Stimulated activated CD4-positive, alpha-beta T cell treated with anti-CD3 and anti-CD28 coated beads, Interleukin-1b, Interleukin-23, amount 100 ng/mL, for 1 hour (primary cell): ENCODE measurements at places on chromosomes 7 and 10.

GRCh38 chr7:141649137-141649864 lies 52.7 kb downstream of the DENND11 start:
- no peak for DNase-seq

- DNase-seq: no peak
Measured at GRCh38 chr10:17076626-17077345, 52.8 kb downstream of the CUBN start.

DNA sequence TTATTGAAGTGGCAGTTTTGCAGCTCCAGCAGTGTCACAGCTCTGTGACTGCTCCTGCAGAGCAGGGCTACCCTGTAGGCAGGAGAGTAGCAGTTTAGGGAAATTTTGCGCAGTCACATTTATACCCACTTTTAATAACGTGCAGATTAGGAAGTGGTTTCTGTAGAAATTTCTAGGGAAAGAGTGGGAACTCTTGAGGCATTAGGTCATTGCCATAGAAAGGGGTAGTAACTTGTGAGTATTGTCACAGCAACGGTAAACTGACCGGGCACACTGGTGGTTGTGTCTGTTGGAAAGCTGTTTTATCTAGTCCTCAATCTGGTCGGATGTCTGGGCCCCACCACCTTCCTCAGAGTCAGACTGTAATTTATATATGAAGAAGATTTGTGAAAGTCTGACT lies 51.9 kb downstream of the CDC14C start:
- DNase-seq: no peak

GRCh38 chr7:134327896-134328295 lies 11.2 kb upstream of the SLC35B4 start:
- no peak for DNase-seq

GRCh38 chr10:96414303-96414702 lies 55.5 kb upstream of the OPALIN start:
- DNase-seq: no peak

DNA sequence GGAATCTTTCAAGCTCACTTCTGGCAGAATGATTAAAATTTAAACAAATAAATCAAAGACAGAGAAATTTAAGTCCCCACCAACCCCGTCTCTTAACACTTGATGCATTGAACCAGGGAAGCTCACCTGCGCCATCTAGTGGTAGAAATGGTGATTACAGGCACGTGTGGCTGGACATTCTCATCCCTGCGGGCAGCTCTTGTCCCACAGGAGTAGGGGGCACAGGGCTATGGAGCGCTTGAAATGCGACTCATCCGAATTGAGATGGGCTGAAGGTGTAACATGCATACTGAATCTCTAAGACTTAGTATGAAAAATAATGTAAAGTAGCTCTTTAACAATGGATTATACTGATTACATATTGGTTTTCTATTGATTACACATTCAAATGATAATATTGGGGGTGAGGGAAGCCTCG lies 24.8 kb upstream of the SLIT1 start:
- peak; percentile 61 for DNase-seq

DNA sequence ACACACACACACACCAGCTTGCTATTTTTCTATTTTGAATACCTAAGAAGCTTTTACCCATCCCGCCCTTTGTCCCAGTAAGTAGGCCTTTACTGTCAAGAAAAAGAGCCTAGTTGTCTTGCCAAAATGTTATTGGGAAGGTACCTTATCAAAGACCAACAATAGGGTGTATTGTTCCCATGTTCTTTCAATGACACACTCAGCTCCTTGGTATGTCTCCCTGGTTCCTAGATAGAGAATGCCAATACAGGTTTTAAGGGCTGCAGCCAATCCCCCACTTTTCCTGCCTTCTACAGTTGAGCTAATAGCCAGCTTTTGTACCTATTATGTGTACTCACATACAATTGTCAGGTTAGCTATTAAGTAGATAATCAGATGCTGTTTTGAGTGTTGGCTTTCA lies 92.0 kb upstream of the LRRTM3 start:
- no peak for DNase-seq
